ENCODE measurements at places on chromosomes 6 and 20. TPM values are rescaled to one million over a fixed set of nuclear protein-coding genes. Genes with fewer than 3 reads are reported as not detected.
A peak's percentile ranks its signal among the peaks of the same experiment; 100 is the strongest.

The AHI1 gene
- 25.5 TPM for total RNA-seq

The SIM1 gene
- total RNA-seq: not detected

The PSORS1C2 gene
- total RNA-seq: not detected

The HAO1 gene
- not detected for total RNA-seq

The HCRTR2 gene
- not detected for total RNA-seq

The TNFRSF6B gene
- total RNA-seq: 19.8 TPM

The SNRPB gene
- 150 TPM for total RNA-seq

GRCh38 chr6:145863988-145864616 lies 49.5 kb upstream of the FBXO30 start:
- no peak for DNase-seq
- H3K27me3 ChIP-seq: no peaks in the 10 kb centered on the region
- no peaks in the 10 kb centered on the region for H3K36me3 ChIP-seq
- peaks cover 3% of the 10 kb centered on the region for H3K4me1 ChIP-seq
- H3K4me3 ChIP-seq: no peak overlapping the region

DNA sequence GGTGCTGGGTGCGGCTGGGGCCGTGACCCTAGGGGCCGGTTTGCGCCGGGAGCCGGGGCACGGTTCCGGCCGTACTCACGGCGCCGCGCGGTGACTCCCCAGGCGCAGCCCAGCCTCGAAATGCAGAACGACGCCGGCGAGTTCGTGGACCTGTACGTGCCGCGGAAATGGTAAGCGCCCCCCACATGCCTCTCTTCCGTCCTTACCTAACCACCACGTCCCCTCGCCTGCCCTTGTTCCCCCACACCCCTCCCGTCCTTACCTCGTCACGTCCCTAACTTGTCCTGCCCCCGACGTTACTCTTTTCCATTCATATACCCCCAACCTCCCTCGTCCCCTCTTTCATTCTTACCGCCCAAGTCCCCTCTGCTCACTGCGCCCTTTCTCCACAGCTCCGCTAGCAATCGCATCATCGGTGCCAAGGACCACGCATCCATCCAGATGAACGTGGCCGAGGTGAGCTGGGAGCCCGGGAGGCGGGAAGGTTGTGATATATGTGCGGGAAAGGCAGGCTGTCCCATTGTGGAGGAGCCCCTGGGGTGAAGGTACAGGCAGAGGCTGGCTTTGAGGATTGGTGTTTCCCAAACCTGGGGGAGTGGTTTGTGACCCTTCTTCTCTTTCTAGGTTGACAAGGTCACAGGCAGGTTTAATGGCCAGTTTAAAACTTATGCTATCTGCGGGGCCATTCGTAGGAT lies 463 bp downstream of the RPS21 start:
- peak overlapping the region; percentile 92 for H3K4me3 ChIP-seq
- H3K36me3 ChIP-seq: no peaks in the 10 kb centered on the region
- DNase-seq: no peak
- peaks cover 10% of the 10 kb centered on the region for H3K4me1 ChIP-seq
- no peaks in the 10 kb centered on the region for H3K27me3 ChIP-seq
- peak overlapping the region; percentile 93 for H3K27ac ChIP-seq

GRCh38 chr6:5058254-5058653 lies 26.9 kb upstream of the PPP1R3G start:
- no peaks in the 10 kb centered on the region for H3K36me3 ChIP-seq
- no peak overlapping the region for H3K4me3 ChIP-seq
- no peaks in the 10 kb centered on the region for H3K4me1 ChIP-seq
- no peak for DNase-seq
- no peak overlapping the region for H3K27ac ChIP-seq

DNA sequence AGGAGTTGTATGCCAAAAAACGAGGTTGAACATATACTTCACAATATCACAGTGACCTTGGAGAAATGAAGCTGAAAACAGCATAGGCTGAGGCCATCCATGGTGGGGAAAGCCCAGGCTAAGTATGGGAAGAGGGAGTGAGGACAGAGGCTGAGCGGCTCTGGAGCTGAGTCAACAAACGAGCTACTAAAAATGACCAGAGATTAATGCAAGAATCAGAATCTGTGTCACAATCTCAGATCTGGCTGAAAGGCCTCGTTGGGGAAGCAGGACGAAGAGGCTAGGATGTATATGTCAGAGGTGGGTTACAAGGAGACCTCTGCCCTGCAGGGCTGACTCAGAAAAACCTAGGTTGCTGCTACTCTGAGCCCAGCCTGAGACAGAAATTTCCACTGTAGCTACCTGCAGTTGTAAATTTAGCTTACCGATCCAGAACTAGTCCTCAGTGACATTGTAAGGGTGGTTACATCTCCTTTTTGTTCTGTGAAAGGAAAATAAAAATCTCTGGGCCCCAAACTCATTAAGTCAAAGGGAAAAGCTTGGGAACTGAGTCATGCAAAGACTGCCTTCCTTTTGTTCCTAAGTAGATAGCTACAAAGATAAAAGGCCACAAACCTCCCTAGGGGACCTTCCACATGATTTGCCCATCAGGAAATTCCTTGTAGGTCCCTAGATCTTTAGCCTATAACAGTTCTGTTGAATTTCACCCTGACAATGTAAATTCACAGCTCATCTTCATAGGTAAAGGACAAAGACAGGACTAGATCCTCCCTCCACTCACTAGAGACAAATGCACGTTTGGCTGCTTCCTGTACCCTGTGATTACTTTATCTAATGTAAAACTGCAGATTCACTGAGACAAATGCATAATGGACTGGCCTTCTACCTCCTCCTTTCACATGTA lies 8.5 kb upstream of the TUBB2A start:
- H3K27me3 ChIP-seq: no peaks in the 10 kb centered on the region
- no peaks in the 10 kb centered on the region for H3K36me3 ChIP-seq
- DNase-seq: no peak
- H3K27ac ChIP-seq: peak overlapping the region; percentile 61
- H3K4me1 ChIP-seq: no peaks in the 10 kb centered on the region

DNA sequence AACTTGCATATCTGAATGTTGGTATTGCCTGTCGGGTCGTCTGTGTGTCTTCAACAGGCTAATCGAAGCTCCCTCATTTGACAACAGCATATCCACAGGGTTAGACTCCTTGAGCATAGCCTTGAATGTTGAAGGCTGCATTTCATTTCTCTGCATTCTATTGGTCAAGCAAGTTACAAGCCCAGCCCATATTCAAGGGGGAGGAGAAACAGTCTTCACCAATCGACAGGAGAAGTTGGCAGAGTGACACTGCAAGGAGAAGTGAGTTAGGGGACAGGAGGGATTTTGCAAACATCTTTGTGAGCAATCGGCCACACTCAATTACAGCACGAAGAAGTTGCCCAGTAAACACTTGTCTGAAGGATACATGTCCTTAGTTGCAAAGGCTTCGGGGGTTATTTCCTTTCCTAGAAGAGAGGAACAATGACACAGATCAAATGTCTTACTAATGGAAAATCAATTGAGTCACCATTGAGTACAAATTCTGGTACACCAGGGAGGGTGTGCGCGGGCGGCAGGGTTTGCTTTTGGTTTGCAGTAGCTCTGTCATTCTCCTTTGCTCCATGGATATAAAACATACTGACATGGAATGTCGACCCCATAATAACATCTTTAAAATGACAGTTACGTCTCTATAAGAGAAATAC lies 60.6 kb upstream of the NT5E start:
- no peaks in the 10 kb centered on the region for H3K27me3 ChIP-seq
- H3K27ac ChIP-seq: no peak overlapping the region
- no peak for DNase-seq
- H3K36me3 ChIP-seq: no peaks in the 10 kb centered on the region
- H3K4me1 ChIP-seq: no peaks in the 10 kb centered on the region
